ENCODE measurements at places on chromosomes 7 and 10. TPM values are rescaled to one million over a fixed set of nuclear protein-coding genes. Genes with fewer than 3 reads are reported as not detected.

- no peak for DNase-seq
Measured at GRCh38 chr10:99236627-99237309, 1.1 kb upstream of the HPSE2 start.

The CPN1 gene
- total RNA-seq = not detected

DNA sequence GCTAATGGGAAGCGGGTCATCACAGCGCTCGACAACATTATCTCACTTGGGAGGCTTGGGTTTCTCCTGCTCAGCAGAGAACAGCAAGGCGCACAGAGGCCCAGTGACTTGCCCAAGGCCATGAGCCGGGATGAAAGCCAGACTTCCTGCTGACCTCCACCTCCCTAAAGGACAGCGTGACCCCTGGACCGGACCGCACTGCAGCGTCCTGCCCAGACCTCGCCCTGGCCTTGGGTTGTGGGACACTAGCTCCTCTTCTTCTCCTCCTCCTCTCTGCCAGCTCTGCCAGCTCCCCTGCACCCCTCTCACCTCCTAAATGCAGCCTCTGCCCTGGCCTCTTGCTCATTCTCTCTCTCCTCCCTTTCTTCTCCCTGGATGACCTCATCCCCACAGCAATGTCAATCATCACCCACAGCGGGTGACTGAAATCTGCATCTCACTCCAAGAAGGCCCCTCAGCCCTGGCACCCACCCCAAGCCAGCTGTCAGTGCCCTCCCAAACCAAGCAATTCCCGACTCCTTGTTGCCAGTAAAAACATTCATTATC lies 19.4 kb downstream of the SPOCK2 start:
- DNase-seq = no peak

GRCh38 chr10:72340510-72341261 lies 14.0 kb downstream of the DNAJB12 start:
- DNase-seq = no peak

DNA sequence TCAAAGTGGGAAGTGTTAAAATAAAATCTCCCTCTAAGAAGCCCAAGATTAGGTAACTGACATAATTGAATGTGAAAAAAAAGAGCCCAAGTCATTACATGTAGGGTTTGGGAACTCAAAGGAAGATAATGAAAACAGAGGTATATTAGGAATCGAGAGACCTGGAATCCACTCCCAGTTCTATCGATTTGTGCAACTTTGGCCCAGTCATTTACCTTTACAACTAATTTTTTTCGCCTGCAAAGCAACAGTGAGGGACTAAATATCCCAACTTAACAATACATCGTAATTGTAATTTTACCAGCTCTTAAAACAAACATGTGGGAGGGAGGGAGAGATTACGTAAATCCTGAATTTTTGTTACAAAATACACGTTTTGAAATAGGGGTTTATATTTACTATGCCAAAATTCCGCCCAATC lies 1.4 kb downstream of the MINDY3 start:
- no peak for DNase-seq

GRCh38 chr10:130141460-130141859 lies 5.3 kb downstream of the GLRX3 start:
- DNase-seq = no peak

The SLC26A5 gene
- not detected for total RNA-seq

GRCh38 chr10:102791754-102792395 lies 45.3 kb downstream of the CYP17A1 start:
- DNase-seq = no peak

GRCh38 chr10:48491392-48492139 lies 113.3 kb downstream of the ARHGAP22 start:
- DNase-seq = no peak

- DNase-seq = no peak
Measured at GRCh38 chr7:35754741-35755140, 46.1 kb upstream of the SEPTIN7 start.

- no peak for DNase-seq
Measured at GRCh38 chr7:82204694-82205093, 238.9 kb downstream of the CACNA2D1 start.

The SLC26A4 gene
- 1.2 TPM for total RNA-seq

DNA sequence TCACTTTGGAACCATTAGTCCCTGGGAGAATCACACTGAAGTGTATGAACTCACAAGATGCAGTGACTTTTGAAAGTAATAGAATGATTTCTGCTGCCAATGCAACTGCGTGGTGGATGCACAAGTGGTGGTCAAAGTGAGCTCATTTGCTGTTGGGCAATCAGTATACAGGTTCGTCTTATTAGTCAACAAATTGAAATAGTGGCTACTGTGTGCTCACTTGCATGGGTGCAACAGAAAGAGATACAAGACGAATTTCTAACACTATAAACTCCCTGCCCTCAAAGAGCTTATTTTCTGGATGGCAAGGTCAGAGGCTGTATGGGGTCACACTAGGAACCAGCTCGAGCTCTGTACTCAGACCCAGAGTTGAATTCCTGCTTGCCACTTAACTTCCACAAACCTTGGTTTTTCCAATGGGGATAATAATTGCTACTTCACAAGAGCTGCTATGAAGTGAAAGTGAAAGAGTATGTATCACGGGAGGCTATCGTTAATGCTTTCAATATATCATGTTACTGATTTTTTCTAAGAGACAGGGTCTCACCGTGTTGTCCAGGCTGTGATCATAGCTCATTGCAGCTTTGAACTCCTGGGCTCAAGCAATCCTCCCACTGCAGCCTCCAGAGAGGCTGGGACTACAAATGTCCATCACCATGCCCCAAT lies 8.3 kb upstream of the BCL7B start:
- DNase-seq = no peak

- DNase-seq = no peak
Measured at GRCh38 chr7:69526570-69526969, 71.7 kb upstream of the AUTS2 start.

GRCh38 chr10:97726636-97727178 lies 10.2 kb upstream of the ZFYVE27 start:
- no peak for DNase-seq

DNA sequence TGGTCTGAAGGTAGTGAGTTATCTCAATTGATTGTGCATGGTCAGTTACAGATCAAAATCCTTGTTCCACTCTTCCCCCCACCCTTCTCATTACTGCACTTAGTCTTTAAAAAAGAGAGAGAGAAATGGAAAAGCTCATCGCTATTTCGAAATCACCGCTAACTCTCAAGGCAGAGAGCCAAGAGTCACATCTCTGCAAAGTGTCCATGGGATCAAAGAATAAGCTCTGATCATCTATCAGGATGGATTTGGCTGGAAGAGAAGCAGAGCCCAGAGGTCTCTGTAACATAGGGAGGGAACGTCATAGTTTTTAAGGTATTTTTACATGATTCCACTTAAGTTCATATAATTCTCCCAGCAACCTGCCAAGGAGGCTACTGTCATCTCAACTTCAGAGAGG lies 30.0 kb upstream of the MYH16 start:
- no peak for DNase-seq

DNA sequence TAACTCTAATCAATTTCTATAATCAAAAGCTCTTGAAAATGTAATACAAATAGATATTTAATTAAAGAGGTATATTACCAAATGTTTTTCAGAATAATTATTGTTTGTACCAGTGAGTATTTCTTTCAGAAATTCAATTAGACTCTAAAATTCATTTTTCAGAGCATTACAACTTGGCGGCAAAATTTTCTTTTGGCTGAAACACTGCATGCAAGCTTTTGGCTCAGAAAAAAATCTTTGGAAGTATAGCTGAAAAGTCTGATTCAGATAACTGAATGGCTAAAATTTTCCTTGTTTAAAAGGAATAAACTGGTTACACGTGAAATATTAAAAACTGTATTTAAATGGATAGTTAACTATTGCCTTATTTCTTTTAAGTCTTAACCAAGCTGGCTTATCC lies 202.6 kb upstream of the KAT6B start:
- DNase-seq = no peak

DNA sequence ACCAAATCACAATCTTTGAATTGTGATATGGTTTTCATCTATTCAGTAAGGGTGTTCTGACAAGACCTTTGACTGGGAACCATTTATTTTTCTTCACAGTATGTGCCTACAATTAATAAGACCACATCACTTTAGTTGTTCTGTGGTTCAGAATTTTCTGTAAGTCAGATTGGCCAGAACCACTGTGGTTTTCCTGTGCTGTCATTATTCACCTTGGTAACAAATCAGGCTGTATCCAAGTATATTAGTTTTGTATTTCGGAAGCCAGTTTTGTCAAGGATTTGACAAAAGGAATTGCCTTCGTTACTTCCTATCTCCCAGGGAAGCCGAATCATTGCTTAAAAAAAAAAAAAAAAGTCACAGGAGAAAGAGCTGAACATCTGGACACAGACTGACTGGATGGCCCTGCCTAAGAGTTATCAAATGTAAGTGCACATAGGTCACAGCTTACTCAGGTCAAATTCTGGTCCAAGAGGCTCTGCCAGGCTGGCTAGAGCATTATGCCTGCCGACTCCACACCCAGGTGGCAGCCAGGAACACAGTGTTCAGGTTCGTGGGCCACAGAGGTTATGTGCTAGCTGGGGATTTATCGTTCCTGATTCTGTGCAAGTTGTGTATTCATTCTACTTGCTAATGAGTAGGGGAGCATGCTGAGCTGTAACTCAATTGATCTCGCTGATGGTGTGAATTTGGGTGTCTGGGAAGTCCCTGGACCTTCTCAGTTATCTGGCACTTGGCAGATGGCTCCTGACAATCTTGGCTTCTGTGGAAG lies 175.3 kb downstream of the JAZF1 start:
- DNase-seq = no peak

GRCh38 chr10:79927111-79927828 lies 21.6 kb downstream of the SFTPD start:
- no peak for DNase-seq

DNA sequence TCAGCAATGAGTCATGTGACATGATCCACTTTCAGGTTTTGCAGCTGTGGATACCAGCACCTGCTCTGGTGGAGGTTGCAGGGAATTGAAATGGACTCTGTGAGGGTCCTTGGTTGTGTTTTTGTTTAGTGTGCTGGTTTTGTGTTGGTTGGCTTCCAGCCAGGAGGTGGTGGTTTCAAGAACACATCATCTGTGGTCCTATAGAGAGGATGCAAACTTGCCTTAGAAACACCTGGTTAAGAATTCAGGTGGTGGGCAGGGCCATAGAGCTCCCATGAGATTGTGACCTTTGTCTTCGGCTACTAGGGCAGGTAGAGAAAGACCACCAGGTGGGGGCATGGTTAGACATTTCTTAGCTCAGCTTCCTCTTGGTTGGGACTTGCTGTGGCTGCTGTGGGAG lies 59.2 kb upstream of the CYP2C9 start:
- no peak for DNase-seq

The LBX1 gene
- total RNA-seq = not detected

- no peak for DNase-seq
Measured at GRCh38 chr7:36370046-36370445, 19.6 kb upstream of the ANLN start.

DNA sequence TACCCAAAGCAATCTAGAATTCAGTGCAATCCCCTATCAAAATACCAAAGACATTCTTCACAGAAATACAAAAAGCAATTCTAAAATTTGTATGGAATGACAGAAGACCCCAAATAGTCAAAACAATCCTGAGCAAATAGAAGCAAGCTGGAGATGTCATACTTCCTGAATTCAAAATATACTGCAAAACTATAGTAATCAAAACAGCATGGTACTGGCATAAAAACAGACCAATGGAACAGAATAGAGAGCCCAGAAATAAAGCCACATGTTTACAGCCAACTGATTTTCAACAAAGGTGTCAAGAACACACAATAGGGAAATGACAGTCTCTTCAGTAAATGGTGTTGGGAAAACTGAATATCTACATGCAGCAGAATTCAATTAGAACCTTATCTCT lies 124.1 kb upstream of the AGK start:
- DNase-seq = no peak

The NUP42 gene
- 24.7 TPM for total RNA-seq

DNA sequence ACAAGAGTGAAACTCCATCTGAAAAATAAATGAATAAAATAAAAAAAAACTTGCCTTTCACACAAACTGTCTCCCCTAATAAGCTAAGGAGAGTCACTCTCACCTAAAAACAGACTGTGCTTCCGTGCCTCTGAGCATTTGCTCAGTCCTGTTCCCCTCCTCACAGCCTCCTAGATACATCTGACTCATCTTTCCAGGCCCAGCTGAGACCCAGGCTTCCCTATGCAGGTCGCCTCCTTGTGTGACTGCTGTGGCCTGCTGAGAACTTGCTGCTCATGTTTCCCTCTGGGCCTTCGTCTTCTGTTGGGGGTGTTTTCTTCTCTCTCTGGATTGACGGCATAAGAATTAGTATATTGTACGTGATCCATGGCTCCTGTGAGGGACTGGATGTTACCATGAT lies 777.7 kb downstream of the LRMDA start:
- DNase-seq = no peak

- no peak for DNase-seq
Measured at GRCh38 chr10:69405221-69405620, 11.5 kb downstream of the TACR2 start.

DNA sequence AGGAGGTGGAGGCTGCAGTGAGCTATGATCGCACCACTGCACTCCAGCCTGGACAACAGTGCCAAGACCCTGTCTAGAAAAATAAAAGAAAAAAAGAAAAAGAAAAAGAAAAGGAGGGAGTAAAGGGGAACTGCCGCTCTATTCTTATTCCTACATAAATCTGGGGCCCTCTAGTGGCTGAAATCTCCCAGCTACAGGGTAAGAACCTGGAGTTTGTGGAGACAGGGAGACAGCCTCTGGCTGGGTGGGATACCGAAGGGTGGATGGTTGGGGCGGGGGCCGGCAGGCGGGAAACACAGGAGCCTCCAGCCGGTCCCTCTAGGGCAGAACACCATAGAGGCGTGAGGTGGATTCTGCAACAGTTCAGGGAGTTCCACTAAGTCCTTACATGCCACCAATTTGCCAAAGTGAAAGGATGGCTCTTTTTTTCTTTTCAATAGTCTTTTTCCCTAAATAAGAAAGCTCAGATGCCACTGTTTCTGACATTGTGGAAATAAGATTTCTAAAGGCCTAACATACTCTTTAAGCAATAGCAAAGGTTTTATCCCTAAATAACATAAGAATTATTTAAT lies 117.3 kb downstream of the SVIL start:
- no peak for DNase-seq

GRCh38 chr10:69413221-69413865 lies 3.4 kb downstream of the TACR2 start:
- DNase-seq = no peak

DNA sequence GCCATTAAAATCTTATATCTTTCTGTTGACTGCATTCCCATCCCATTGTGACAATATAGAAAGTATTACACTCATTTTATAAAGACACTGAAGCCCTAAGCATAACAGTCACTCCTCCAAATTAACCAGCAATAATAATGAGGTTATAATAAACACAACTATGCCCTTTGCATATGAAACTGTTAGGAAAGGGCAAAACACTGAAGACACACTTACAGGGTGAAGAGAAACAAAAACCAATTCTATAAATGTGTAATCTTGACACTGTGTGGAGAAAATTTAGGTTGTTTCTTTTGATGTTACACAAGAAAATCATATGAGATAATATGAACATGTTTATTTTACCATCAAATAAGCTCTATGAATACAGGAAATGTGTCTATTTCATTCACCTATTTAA lies 14.0 kb upstream of the GPR37 start:
- DNase-seq = no peak

Measured in esophagus squamous epithelium (tissue), 5 donors.